ENCODE measurements at places on chromosomes 5 and 9.

- no peak for DNase-seq
These were observed 107.3 kb downstream of the ZDHHC21 start for GRCh38 chr9:14585730-14586473.

DNA sequence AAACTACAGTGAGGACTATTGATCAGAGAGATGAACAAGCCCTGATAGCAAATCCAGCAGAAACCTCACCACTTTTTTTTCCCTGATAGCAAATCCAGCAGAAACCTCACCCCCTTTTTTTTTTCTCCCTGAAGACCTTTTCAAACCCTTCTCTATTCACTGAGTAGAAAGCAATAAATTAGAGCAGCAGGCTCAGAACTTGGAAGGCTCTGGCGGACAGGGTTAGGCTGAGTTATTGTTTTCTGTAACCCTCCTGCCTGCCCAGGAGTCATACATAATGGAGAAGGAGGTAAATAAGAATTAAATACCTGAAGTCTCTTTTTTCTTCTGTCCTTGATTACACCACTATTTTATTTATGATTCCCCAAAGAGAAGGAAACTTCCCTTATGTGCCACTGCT is 136.3 kb upstream of the SNX2 start:
- no peak for DNase-seq

- DNase-seq = no peak
These were observed 10.7 kb upstream of the COL5A1 start for GRCh38 chr9:134630861-134631260.

GRCh38 chr9:69141851-69142250 is 32.2 kb upstream of the TJP2 start:
- DNase-seq = no peak

DNA sequence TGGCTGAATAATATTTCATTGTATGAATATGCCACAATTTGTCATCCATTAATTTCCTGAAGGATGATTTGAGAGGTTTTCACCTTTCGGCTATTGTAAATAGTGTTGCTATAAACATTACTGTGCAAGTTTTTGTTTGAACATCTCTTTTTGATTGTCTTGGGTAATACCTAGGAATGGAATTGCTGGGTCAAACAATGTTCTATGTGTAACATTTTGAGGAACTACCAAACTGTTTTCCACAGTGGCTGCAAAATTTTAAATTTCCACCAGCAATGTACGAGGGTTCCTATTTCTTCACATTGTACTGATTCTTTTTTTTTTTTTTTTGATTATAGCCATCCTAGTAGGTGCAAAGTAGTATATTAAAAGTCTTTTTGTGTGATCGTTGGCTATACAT is 63.8 kb upstream of the ANKH start:
- no peak for DNase-seq

DNA sequence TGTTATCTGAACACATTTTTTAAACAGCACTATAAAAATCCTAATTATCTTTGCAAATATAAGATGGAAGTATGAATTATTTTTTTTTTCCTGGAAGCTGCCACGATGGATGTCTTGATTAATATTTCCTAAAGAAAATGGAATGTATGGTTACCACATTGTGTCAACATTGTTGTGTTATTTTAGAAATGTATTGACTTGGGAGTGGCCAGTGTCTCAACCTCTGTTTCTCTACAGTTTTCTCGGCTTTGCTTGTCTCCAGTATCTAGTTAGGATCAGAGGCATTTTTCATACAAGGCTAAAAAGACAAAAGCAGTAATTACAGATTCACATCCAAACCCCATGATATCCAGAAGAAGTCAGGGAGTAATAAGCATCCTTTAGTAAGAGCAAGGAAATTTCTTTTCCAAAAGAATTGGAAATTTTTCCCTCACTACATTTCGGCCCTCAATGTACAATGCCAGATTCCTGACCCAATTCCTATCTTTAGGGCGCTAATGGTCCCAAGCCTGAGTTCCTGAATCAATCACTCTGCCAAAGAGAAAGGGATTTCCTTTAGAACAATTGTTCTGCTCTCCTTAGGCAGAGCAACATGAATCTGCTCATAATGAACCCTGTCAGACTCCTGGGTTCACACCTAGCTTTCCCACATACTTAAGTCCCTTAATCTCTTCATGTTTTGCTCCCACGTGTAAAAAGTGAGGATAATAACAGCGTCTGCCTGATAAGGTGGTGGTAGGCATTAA is 111.7 kb downstream of the EDIL3 start:
- no peak for DNase-seq

DNA sequence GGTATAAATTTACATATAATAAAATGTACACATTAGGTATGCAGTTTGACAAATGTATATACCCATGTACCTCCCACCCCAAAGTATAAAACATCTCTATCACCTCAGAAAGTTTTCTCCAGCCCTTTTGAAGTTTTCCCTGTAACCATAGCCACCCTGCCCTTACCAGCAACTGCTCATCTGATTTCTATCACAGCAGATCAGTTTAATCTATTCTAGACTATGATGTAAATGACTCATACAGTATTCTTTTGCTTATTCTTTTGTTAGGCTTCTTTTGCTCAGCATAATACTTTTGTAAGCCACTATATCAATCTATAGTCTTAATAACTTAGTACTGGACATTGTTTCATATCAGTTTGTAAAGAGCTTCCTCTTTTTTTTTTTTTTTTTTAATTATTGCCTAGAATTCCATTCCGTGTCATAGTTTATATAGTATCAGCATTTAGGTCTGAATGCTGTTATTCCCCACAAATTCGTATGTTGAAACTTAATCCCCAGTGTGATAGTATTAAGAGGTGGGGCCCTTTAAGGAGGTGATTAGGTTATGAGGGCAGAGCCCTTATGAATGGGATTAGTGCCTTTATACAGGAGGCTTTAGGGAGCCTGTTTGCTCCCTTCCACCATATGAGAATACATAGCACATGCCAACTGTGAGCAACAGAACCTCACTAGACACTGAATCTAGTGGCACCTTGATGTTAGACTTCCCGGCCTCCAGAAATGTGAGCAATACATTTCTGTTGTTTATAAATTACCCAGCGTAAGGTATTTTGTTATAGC is 20.3 kb downstream of the MELK start:
- no peak for DNase-seq

DNA sequence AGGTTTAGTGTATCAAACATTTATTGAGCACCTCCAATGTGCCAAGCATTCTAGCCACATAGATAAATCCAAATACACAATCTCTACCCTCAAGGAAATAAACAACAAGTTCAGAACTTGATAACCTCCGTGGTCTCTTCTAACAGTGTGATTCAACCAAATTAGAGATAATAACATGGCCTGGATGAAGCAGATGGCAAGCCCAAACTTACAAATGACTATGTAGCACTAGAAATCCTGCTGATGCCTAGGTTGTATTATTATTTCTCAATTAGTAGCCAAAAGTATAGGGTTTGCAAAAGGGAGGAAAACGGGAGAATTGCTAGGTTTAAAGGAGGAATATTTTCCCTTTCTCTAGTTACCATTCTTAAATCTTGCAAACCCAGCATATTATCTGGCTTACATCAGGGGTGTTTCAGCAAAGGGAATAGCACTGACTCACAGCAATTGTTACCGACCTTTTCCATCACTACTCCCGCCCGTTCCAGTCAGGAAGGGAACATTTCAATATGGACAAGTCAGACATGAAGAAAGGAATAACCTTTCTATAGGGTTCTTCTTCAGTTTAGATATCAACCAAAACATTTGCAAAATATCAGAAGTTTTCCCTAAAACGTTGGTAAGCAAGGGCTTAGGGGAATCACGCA is 2.3 kb downstream of the DPYSL3 start:
- DNase-seq = no peak

GRCh38 chr5:16916262-16916878 is 19.7 kb downstream of the MYO10 start:
- no peak for DNase-seq

GRCh38 chr5:147517383-147517782 is 7.5 kb upstream of the DPYSL3 start:
- no peak for DNase-seq

DNA sequence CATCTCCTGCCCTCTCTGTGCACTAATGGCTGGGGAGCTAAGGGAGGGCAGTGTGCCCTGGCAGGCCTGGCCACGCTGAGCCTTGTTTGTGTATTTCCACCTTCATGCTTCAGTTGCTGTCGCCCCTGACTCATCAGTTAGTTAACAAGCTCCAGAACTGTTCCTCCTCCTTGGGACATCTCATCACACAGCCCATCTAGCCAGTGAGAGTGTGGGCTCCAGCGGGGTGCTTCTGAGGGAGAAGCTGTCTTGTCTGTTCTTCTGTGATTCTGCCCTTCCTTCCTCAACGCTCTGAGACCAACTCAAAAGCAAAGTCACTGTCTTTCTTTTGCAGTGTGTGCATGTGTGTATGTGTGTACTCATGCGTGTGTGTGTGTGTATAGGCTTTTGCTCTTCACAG is 58.3 kb upstream of the CPEB4 start:
- DNase-seq = no peak

DNA sequence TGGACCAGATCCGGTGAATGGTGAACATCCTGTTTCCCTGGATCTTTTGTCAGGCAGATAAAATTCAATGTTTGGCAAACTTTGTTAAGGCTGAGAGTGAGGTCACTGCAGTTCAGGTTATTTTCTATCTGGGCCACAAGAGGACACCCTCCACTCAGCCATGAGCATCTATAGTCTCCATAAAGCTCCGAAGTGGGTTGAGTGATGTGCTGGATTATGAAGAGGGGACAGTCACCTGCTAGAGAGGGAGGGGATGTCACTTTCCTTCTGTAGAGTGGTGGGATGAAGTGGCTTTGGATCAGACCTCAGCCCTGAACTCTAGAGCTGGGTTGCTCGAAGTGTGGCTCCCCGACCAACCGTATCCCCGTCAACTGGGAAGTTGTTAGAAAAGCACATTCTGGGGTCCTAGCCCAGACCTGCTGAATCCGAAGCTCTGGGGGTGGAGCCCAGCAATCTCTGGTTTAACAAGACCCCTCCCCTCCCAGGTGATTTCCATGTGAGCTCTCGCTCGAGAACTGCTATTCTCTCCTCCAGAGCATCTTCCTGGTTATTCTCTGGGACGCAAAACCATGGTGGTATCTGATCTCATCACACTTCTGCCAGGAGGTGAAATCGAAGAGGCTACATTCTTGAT is 31.8 kb upstream of the FGF1 start:
- no peak for DNase-seq

DNA sequence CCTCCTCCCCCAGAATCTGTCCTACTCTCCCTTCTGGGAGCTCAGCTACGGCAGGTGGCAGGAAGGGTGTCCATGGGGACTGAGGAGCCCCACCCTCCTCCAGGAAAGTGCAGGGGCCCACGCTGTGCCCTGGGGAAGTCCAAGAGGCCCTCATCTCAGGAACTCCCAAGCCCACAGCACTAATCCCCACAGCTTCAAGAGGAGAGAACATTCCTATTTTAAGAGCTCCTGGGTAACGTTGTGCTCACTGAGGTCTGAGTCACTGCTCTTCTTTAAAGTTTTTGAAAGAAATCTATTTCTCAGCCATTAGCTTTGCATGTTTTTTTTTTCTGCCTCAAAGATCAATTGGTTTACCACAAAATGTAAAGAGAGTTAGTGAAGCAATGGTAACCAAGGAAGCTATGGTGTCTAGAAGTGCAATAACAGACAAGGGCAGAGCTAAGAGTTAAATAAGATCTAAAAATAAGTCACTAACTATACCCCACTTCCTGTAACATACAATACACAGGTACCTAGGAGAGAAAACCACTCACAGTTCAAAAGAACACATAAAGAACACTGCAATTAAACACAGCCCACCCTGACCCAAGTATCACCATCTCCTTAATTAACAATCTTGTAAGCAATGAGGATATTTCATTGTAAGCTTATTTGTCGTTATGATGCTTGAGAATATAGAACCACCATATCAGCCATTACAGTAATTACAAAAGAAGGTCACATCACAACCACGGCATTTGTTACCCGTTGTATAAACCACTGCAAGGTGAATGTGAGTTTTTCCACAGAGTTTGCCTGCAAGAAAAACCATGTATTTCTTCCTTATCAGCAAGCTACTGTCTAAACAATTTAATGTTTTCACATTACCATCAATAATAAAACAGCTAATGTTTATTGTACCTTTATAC is 382.3 kb upstream of the SLC30A5 start:
- no peak for DNase-seq

DNA sequence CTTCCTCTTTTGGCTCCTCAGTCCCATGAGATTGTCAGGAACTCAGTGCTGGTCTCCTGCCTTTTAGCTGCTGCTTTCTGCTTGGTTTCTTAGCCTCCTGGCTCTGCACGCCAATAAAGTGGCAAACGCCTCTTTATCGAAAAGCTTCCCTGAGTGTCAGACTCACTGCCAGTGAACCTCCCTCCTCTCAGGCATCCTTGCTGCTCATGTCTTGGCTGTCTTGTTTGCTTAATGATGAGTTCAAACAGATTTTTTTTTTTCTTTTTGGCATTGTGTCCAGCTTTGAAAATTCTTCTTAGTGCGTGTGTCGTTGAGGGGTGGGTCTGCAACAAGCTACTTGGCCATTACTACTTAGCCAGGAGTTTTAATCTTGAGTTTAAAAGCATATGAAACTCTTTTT is 14.9 kb downstream of the RASGRF2 start:
- DNase-seq = no peak

GRCh38 chr5:138495351-138495750 is 30.1 kb downstream of the EGR1 start:
- DNase-seq = no peak

GRCh38 chr9:125532412-125532811 is 174.6 kb downstream of the MAPKAP1 start:
- DNase-seq = no peak

DNA sequence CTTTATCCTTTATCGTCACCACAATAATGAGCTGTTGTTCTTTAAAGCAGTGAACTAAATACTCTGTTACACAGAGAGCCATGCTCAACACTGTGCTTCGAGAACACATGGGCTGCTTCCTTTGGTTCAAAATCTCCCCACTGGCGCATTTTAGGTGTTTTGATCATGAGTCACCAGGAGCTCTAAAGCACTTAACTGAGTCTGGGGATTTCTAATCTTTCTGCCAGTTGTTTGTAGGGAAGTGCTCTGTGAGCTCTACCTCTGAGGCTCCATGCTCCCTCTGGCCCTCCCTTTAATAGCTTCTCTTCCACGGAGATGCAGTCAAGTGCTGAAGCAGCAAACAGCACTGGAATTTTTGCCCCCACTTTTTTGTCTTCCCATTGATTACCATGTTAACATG is 17.0 kb downstream of the ERAP2 start:
- no peak for DNase-seq

DNA sequence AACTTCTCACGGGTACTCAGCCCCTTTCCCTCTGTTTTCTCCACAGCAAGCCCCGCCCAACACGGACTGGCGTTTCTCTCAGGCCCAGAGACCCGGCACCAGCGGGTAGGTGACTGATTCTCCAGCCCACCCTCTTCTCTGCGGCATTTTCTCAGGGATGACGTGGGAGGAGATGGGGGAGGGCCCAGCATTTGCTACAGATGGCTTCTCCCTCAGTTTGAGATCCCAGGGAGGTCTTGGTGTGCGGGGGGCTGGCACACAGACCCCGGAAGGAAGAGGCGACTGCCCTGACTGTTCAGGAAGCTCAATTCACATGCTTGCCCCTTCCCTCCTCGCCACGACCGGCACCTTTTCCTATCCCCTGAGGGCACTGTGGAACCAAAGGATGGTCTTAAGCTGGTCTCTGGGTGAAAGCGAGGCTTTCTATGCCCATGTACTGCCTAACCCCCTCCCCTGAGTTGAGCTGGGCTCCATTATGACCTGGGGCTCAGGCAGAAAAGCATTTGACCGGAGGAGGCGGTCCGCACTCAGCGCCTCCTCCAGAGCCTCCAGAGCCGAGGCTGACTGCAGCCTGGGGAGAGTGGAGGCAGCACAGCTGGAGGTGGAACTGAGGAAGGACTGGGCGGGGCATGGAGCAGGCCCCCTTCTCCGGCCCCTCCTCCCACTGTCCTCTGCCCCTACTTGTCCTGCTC is 6.0 kb downstream of the PCDHGC5 start:
- no peak for DNase-seq

Data from activated CD4-positive, CD25-positive, alpha-beta regulatory T cell (primary cell).